ENCODE measurements at places on chromosomes 6 and 20.

DNA sequence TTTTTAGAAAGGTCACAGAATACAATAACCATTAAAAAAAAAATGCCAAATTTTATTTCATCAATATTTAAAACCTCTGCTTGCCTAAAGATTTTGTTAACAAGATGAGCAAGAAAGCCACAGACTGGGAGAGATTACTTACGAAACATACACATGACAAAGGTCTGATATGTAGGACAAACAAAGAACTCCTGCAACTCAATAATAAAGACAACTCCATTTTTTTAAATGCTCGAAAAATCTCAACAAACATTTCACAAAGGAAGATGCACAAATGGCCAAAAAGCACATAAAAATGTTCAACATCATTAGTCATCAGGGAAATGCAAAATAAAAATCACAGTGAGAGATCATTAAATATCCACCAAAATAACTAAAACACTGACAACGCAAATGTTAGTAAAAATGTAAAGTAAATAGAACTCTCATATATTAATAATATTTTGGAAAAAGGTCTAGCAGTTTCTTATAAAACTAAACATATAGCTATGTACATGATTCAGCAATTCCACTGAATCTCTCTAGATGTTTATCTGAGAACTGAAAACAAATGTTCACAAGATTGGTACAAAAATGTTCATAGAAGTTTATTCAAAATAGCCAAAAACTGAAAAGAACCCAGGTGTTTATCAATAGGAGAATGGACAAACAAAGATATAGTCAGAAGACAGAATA is 10.3 kb downstream of the STK38 start:
- DNase-seq, result no peak

DNA sequence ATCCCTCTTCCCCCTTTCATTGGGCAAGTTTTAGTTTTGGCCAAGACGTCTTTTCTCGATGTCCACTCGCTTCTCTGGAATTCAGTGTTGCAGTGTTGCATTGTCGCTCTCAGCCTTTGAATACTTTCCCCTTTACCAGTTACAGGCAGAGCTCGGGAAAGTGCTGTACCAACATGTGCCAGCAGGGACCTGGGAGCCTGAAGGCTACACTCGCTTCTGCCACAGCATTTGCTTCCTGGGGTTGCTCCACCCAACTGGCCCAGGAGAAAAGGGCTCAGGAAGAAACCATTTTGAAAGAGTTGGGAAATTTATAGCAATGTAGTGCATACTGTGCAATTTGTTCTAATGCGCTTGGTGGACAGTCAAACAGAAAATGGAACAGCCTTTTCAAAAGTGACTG is 78.6 kb downstream of the LINC00237 start:
- no peak for DNase-seq

DNA sequence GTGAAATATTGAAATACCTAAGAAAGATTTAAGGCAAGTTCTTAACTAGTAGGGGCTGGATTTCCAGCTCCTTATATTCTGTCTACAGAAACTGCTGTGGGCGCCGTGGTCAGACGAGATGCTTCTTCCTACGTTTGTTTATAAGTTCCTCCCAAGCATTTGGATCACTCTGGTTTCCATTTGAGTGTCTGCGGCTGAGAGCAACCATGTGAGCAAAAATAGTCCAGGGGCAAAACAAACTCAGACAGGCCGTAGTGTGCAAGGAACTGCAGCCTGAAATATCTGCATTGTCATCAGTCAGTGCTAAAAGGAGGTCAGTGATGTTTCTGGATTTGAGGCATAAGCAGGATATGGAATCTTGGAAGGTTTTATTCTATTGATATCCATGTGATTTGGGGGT is 485.9 kb upstream of the JAG1 start:
- no peak for DNase-seq

DNA sequence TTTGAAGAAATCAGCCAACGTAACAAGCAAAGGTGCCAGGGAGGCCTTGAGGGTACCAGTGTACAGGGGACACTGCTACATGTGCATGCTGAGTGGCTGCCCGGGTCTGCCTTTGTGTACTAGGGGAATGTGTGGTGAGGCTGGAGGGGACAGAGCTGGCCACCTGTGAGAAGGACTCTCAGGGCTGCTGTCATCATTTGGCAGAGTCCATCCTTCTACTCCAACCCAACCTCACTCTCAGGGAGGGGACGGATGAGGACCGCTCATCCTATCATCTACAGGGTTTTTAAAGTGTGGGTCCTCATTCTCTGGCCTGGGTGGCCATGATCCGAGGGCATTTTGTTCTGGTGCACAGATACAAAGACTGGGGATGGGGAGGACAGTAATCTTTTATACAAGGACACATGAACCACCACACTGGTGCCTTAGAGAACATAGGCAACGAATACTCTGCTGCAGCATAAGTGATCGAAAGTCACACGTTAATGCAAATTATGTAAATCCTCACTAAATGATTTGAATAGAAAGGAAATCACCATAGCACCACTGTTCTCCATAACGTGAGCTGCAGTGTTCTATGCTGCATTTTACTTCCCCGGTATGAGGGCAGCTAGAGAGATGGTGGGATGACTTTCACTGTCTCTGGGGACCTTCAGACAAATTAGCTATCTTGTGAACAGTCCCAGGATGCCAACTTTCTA is 181.4 kb downstream of the GMPR start:
- no peak for DNase-seq

DNA sequence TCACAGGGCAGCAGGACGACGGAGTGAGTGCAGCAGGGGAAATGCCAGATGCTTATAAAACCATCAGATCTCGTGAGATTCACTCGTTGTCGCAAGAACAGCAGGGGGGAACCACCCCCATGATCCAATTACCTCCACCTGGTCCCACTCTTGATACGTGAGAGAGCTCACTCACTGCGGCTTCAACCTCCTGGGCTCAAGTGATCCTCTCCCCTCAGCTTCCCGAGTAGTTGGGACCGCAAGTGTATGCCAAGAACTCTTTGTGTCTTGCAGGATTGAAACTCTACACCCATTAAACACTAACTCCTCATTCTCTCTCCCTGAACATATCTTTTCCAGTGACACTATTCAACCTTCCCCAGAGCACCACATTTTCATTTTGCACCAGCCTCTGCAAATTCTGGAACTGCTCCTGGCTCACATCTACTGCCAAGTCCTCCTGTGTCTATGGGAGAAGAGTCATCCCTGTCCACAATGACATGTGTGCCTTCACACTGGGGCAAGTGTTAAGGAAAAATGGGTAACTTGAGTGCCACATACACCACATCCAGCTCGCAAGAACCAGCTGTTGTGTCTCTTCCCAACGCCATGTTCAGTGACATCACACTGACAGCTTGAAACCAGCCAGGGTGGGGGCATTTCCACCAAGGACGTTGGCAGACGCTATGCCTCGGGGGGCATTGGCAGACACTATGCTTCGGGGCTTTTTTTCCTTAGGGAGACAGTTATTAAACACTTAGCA is 14.7 kb upstream of the TAF4 start:
- DNase-seq, result no peak

DNA sequence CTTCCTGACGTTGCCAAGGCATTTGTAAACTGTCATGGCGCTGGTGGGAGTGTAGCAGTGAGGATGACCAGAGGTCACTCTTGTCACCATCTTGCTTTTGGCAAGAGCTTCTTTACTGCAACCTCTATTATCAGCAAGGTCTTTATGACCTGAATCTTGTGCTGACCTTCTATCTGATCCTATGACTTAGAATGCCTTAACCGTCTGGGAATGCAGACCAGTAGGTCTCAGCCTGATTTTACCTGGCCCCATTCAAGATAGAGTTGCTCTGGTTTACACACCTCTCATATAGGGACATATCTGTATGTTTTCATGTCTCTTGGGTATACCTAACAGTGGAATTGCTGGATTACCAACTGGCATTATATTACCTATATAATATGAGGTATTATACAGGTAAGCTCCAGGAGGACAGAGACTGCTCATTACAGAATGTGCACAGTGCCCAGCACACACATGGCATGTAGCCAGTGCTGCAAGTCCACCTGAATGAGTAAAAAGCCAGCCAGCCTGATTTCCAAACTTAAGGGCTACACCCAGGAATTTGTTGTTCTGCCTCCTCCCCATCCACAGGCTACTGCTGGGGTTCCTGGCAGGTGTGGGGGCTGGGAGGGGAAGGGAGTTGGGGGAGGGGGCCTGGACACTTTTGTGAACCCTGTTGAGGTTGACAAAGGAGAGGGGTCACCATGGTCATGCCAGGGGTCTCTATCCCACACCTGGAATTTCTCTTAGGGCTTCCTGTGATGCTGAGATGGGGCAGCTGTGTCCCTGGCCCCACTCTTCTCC is 35.2 kb upstream of the BLCAP start:
- no peak for DNase-seq

- no peak for DNase-seq
These were observed 37.7 kb downstream of the MAP3K4 start for GRCh38 chr6:161029195-161029809.

- DNase-seq, result no peak
These were observed 1.6 kb upstream of the CLPS start for GRCh38 chr6:35798706-35799105.

All from CD4-positive, alpha-beta T cell treated with Interleukin-17A for 4 hours (primary cell).